ENCODE measurements at places on chromosomes 2 and 18. TPM values are rescaled to one million over a fixed set of nuclear protein-coding genes. Genes with fewer than 3 reads are reported as not detected.

GRCh38 chr18:27863780-27864430 lies 313.0 kb downstream of the CDH2 start:
- H3K4me1 ChIP-seq = no peaks in the 10 kb centered on the region
- no peak for DNase-seq
- no peak overlapping the region for H3K4me3 ChIP-seq

DNA sequence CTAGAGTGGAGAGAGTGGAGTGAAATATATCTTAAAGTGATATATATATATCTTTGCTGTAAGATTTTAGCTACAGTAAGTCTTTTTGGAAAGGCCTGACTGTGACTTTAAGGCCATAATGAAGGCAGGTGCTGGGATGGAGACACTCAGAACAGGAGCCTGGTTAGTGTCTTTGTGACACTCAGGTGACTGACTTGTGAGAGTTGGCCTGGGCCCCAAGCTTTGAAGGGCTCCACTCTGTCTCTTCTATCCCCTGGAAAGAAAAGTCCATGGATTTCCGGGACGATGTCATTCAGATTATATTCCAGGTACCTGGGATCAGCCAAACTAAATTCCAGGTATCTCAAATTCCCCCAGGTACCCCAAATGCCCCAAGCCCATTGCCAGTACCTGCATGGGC lies 276.6 kb downstream of the PDE11A start:
- peaks cover 10% of the 10 kb centered on the region for H3K27me3 ChIP-seq
- no peaks in the 10 kb centered on the region for H3K4me1 ChIP-seq
- no peak overlapping the region for H3K27ac ChIP-seq
- no peak for DNase-seq
- H3K4me3 ChIP-seq = no peak overlapping the region

GRCh38 chr18:48848641-48849143 lies 102.1 kb downstream of the SMAD7 start:
- peaks cover 4% of the 10 kb centered on the region for H3K27me3 ChIP-seq
- DNase-seq = no peak
- no peak overlapping the region for H3K4me3 ChIP-seq
- peaks cover 4% of the 10 kb centered on the region for H3K36me3 ChIP-seq

- H3K4me1 ChIP-seq = no peaks in the 10 kb centered on the region
- peaks cover 17% of the 10 kb centered on the region for H3K27me3 ChIP-seq
- H3K36me3 ChIP-seq = no peaks in the 10 kb centered on the region
- no peak for DNase-seq
- no peak overlapping the region for H3K4me3 ChIP-seq
Measured at GRCh38 chr2:200278694-200279316, 27.7 kb upstream of the SPATS2L start.

GRCh38 chr2:172434821-172435605 lies 7.6 kb downstream of the ITGA6 start:
- H3K27me3 ChIP-seq = peaks cover 16% of the 10 kb centered on the region
- DNase-seq = peak; percentile 39
- H3K4me3 ChIP-seq = no peak overlapping the region
- H3K27ac ChIP-seq = no peak overlapping the region

GRCh38 chr2:185802926-185803325 lies 64.3 kb downstream of the FSIP2 start:
- no peak overlapping the region for H3K4me3 ChIP-seq
- no peaks in the 10 kb centered on the region for H3K4me1 ChIP-seq
- no peak for DNase-seq
- H3K27ac ChIP-seq = no peak overlapping the region
- H3K27me3 ChIP-seq = no peaks in the 10 kb centered on the region

DNA sequence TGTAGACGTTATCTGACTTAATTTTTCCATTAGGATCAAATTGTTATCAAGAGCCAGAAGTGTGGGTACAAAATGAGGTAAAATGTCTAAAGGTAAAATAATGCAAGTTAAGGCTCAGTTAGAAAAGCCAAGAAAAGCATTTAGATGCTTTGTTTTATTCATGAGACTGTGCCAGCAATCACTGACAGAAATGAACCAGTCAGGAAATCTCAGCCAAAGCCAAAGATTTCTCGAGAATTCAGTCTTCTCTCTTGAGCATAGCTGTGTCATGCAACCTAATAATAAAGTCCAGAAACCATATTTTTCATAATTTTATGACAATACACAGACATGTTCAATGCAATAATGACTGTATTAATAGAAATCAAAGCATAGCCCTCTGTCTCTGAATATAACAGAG lies 43.5 kb upstream of the ZNF397 start:
- H3K4me1 ChIP-seq = peaks cover 3% of the 10 kb centered on the region
- no peak overlapping the region for H3K4me3 ChIP-seq
- no peak overlapping the region for H3K27ac ChIP-seq
- H3K36me3 ChIP-seq = no peaks in the 10 kb centered on the region
- no peaks in the 10 kb centered on the region for H3K27me3 ChIP-seq
- DNase-seq = no peak

- H3K4me3 ChIP-seq = no peak overlapping the region
- peaks cover 24% of the 10 kb centered on the region for H3K4me1 ChIP-seq
- no peak overlapping the region for H3K27ac ChIP-seq
- no peak for DNase-seq
Measured at GRCh38 chr2:42238644-42239288, 69.6 kb downstream of the EML4 start.

Gene ERFE
- not detected for total RNA-seq

Gene MOGAT1
- total RNA-seq = not detected

Gene ASAP2
- total RNA-seq = 1.2 TPM

All from activated T-helper 1 cell treated with anti-CD3 and anti-CD28 coated beads, Interleukin-12 subunit alpha, Interleukin-12 subunit beta, Interleukin-2, Interleukin-4 antibody, amounts not matched to agents 30 ng/mL and 10 ng/mL and 1 ng/mL, durations not matched to agents 14 hours and 24 hours and 36 hours (primary cell).